ENCODE measurements at places on chromosomes 4 and X.
A peak's percentile ranks its signal among the peaks of the same experiment; 100 is the strongest.

GRCh38 chr4:168102403-168102802 is 10.1 kb downstream of the ANXA10 start:
- no peak for DNase-seq

GRCh38 chr4:24070117-24070516 is 180.3 kb upstream of the PPARGC1A start:
- no peak for DNase-seq

DNA sequence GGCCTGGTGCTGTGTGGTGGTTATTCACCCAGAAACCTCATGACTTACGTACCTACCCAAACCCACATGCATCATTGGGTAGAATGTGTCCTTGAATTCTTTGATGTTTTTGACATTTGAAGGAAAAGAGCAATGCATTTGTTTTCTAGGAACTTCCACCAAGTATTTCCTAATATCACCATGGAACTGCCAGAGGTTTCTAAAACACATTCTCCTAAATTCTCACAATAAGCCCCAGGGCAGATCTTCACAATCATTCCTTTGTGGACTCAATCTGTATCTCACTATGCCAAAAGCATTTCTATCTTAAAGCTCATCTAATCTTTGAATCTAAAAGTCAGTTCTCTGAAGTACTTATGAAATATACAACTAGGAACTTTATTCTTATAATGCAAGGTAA is 8.3 kb upstream of the ODAM start:
- no peak for DNase-seq

DNA sequence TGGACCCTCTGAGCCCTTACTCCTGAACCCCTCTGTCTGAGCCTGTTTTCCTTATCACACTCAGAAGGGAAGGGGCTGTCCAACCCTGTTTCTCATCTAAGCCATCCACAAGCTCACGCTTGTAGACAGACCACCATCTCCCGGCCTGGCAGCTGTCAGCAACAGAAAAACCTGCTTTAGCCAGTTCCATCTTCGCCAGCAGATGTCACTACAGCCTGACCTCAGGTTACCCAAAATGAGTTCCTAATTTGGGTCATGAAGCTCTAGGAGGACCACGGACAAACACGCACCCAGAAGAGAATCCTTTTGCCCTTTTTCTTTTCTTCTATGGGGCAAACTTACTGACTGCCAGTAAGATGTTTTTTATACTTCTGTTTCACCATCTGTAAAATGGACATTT is 445.4 kb downstream of the BCOR start:
- DNase-seq: peak; percentile 47

GRCh38 chr4:955161-955921 is 18.0 kb downstream of the DGKQ start:
- no peak for DNase-seq

- no peak for DNase-seq
Observed at GRCh38 chr4:9592010-9592409, 147.8 kb downstream of the DEFB131A start.

- DNase-seq: no peak
Observed at GRCh38 chr4:118327554-118328241, 25.1 kb downstream of the PRSS12 start.

DNA sequence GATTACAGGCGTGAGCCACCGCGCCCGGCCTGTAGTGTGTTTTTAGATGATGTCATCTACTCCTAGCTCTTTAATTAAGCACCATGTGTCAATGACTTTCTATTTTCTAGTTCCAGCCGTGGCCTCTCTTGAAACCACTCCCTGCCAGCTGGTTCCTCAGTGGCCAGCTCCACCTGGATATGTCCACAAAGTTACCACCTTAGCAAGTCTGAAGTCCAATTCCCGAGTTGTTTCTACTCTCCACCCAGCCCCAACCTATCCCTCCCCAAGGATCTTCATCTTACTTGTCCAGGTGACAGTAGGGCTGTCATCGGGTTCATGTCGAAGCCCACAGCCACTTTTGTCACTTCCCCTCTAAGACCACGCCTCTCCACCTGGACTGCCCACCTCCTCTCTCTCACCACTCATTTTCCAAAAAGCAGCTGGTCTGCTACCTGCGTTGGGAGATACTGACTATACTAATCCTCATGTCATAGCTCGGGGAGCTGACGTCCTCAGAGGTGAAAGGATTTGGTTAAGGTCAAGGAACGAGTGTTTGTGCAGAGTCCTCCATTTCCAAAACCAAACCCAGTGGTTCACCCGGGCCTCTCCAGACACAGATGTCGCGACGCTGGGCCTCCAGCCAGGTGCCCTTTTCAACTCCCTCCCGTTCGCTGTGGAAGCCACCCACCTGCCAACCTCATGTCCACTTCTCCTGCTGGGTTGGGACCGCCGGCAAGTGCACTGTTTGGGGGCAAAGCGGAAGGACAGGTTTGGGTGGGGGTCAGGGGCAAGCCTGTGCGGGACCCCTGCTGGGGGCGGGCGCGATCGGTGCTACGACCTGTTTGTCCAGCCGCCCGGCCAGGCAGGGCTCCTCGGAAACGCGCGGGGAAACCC is 704 bp downstream of the FAM3A start:
- no peak for DNase-seq

DNA sequence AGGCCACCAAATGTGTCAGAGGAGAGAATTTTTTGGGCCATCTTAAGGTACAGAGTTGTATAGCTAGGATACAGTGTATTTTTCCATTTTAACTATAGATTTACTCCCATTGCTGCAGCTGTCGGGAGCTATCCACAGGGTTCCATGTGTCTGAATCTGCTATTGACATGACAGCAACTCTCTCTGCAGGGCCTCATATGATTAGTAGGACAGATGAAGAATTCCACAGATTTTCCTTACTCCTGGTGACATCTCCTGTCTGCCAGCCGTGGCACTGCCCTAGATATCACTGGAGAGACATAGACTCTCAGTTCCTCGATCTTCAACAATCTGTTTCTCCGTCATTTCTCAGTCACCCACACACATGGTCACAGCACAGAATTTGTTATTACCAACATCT is 86.5 kb downstream of the SPCS3 start:
- DNase-seq: no peak

- no peak for DNase-seq
Observed at GRCh38 chrX:124863303-124863702, 456.4 kb upstream of the TEX13C start.

DNA sequence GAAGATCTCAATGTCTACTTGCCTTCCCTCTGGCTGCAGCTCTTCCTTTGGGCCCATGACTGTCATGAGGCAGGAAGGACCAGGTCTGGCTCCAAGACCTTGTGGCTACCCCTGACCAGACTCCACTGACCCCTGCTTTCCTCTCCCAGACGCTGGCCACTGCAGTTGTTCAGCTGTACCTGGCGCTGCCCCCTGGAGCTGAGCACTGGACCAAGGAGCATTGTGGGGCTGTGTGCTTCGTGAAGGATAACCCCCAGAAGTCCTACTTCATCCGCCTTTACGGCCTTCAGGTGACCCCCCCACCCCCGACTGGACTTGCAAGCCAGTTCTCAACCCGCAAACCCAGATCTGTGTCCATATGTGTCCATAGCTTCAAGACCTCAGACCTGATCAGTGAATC is 535 bp downstream of the WAS start:
- DNase-seq: no peak
